Psoas muscle (tissue), 8 donors: ENCODE measurements at places on chromosomes 7 and 10. TPM values are rescaled to one million over a fixed set of nuclear protein-coding genes. Genes with fewer than 3 reads are reported as not detected.

SUN1 gene
- total RNA-seq, result 132 TPM

CCL24 gene
- total RNA-seq, result not detected

DNA sequence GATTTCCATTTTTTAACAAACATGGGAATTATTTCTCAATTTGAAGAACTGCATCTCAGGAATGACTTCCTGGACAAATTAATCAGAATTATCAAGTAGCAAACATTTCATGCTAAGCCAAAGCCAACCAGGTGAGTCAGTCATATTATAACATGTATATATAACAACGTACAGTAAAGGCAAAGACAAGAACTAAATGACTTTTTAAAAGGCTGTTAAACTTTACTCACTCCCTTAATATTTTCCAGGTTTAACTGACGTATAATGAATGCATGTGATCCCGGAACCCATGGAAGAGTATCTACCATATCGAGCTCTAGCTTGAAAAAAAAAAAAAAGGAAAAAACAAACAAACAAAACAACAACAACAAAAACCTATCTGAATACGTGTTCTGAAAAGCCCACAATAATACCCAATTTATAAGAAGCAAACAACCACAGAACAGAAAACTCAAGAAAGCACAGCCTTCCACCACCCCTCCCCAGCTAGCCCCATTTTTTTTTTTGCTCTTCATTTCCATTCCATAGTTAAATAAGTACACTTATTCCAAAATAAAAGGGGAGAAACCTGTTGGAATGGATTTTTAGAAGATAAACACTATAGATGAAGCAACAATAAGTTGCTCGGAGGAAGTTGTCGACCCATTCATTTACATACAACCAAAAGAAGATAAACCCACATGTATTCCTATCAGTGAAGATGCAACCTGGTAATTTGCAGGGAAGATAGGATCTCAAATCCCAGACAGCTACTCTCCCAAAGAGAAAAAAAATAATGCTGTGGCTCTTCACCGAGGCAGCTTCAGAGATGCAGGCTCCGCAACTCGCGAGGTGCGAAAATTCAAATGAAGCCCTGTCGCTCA is 537 bp downstream of the NAPEPLD start:
- H3K27me3 ChIP-seq, result no peaks in the 10 kb centered on the region
- H3K4me1 ChIP-seq, result peaks cover 19% of the 10 kb centered on the region
- no peaks in the 10 kb centered on the region for H3K36me3 ChIP-seq
- H3K27ac ChIP-seq, result peak overlapping the region; percentile 92
- no peak for DNase-seq
- peak overlapping the region; percentile 83 for H3K4me3 ChIP-seq

DNA sequence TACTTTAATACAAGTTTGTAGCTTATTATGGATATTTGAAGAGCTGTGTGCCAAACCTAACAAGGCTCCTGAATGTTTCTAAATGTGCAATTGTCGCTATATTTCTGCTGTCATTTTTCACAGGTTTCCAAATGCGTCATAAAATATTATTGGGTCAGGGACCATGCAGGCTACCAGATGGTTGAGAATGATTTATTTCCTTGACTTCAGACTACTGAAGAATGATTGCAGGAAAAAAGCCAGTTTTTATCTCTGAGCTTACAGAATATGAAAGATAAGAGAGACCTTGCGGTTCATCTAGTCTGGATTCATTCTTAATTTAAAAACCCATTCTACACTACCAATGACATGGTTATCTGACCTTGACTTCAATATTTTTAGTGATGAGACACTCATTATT is 55.2 kb downstream of the TSPAN12 start:
- H3K4me3 ChIP-seq, result no peak overlapping the region
- no peak for DNase-seq
- H3K27ac ChIP-seq, result no peak overlapping the region
- H3K27me3 ChIP-seq, result no peaks in the 10 kb centered on the region

DNA sequence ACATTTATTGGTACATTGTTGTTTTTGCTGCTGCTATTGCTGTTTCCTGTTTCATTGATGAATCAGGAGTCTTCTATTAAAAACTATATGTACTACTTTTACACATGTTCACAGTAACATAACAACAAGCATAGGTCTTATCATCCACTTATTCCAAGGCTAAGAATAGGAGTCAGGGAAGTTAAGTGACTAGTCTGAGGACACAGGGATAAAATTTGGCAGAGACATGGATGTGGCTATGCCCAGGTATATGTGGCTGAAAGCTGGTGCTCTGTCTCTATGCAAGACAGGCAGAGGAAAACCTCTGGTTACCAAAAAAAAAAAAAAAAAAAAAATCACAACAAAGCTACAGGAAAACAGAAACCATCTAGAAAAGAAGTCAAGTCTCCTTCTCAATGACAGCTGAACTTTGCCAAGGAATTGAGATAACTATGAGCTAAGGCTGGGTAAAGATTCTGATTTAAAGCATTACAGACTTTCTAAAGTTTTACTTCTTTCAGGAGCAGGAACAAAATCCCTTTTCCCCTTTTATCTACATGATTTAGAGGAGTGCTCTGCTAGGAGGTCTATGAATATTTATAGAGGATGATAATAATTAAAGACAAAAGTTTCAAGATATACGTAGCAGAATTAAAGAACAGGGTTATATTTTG is 70.0 kb downstream of the GPR141 start:
- no peak for DNase-seq
- H3K4me1 ChIP-seq, result no peaks in the 10 kb centered on the region
- H3K27ac ChIP-seq, result no peak overlapping the region
- H3K4me3 ChIP-seq, result no peak overlapping the region
- H3K36me3 ChIP-seq, result no peaks in the 10 kb centered on the region
- H3K27me3 ChIP-seq, result no peaks in the 10 kb centered on the region
